Effector memory CD4-positive, alpha-beta T cell (primary cell): ENCODE measurements at places on chromosomes 2 and 18.
A peak's percentile ranks its signal among the peaks of the same experiment; 100 is the strongest.

- no peak for DNase-seq
Measured at GRCh38 chr2:169808221-169808620, 9.6 kb downstream of the SSB start.

DNA sequence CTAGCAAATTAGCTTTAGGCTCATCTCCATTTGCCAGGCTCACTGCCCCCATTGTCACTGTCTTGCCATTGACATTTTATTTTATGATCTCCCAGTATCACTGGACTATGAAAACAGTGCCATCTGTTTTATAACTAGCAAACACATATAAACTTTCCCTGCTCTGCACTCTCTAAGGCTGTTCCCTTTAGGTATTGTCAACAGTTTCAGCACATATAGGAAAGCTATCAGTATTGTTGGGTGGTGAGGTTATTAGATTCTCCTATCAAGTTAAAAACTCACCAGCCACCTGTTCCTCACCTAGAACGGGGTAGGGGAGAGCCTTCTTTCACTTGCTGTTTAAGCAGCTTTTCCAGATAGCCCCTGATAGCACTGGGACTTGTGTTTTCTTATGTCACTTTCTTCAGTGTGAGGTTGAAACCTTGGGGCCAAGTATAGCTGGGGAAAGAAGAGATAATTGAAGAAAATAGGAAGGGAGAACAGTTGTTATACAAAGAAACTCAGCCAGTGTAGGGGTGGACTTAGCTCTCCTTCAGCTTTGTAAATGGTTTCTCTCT is 32.5 kb downstream of the CFLAR start:
- DNase-seq, result no peak

DNA sequence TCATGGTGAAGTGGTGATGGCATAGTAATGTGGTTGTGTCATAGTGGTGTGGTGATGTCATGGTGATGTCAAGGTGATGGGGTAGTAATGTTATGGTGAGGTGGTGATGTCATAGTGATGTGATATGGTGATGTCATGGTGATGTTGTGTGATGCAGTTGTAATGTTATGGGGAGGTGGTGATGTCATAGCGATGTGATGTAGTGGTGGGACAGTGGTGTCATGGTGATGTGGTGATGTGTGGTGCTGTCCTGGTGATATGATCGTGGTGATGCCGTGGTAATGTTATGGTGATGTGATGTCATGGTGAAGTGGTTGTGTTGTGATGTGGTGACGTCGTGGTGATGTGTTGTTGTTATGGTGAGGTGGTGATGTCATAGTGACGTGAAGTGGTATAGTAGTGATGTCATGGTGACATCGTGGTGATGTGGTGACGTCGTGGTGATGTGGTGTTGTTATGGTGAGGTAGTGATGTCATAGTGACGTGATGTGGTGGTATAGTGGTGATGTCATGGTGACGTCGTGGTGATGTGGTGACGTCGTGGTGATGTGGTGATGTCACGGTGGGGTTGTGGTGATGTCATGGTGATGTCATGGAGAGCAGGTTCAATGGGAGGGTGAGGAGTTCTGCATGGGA is 242.7 kb upstream of the MYT1L start:
- DNase-seq, result no peak

- DNase-seq, result no peak
Measured at GRCh38 chr2:158204741-158205165, 103.1 kb downstream of the UPP2 start.

DNA sequence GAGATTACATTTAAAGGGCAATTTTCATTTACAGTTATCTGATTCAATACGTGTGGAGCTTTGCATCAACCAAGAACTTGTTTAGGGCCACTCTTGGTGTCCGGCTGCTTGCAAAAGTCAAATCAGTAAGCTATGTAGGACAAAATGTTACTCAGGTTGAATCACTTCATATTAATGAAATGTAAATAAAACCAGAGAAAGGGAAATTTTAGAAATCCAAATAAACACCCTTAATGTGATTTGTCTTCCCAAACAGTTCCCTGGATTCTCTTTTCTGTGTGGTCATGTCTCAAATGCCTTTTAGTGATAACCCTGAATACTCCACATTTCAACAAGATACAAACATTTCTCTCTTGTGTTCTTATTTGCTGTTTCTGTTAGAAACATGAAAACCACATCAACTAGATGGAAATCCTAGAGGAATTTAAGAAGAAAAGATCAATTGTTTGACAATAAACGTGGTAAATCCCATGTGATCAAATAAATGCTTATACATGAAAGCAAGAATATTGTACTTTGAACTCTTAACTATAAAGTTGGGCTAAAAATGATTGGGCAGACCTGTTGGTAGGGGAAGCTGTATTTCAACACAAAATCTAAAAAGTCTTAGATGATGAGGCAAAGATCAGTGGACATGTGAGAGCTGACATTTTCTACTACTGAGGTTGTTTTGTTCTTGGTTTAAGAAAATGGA is 101.3 kb downstream of the CDC42EP3 start:
- DNase-seq, result no peak

DNA sequence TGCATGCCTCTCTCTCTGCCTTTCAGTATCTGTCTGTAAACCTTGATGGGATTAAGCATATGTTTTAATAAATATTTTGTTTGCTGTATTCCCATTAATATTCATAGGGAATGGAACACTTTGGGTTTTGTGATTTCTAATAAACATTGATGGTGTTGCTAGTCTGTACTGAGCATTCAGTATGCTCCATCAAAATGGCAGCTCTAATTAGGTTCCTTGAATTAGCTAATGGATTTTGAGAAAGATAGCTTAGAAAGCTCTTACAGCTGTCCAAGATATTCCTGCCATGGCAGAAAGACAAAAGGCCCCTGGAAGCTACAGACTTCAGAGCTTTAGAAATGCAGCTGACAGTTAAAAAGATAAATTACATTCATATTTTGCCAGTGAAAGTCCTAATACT is 199.2 kb upstream of the NRP2 start:
- no peak for DNase-seq

GRCh38 chr2:67871686-67872412 is 191.0 kb downstream of the C1D start:
- DNase-seq, result no peak

- no peak for DNase-seq
Measured at GRCh38 chr2:163198007-163198406, 359.4 kb upstream of the KCNH7 start.

GRCh38 chr2:239455436-239456203 is 54.8 kb upstream of the HDAC4 start:
- no peak for DNase-seq

GRCh38 chr18:25921677-25922421 is 168.6 kb downstream of the SS18 start:
- DNase-seq, result no peak

DNA sequence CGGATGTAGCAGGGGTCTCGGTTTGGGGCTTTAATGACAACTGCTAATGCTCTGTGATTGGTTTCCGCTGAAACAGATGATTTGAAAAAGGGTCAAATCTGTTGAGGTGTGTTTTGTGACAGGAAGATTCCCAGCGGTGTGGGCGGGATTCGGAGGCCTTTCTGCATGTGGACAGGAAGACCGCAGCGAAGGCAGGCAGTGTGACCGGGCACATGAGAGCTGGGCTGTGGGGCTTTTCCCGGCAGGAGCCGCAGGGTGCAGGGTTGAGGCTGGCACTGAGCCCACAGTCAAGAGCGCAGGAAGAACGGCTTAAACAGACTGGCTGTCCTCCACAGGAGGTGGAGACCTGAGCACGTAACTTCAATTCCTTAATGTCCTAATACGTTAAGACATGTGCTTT is 180.0 kb upstream of the TPO start:
- no peak for DNase-seq

DNA sequence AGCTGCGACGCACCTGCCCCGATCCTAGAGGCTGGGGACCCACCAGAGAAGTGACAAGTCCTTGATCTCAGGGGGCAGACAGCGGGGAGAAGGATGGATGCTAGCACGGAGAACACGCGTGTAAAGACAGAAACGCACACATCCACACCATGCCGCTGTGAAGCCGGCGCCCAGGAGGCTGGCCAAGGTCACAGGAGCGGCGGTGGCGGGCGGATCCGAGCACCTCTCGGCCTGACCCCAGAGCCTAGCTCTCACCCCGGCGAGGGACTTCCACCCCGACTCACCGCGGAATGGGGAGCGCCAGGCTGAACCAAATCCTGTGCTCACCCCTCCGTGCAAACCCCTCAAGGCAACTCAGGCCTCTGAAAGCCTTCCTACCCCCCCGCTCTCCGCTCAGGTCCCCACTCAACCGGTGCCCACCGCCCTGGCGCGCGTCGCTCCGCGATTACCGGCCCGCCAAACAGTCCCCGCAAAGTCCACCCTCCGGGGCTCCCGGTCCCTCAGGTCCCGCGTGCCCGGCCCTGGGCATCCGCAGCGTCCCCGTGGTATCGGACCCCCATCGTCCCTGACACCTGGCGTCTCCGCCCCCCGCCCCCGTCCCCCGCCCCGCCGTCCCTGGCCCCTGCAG is 460 bp upstream of the LRRFIP1 start:
- DNase-seq, result no peak

DNA sequence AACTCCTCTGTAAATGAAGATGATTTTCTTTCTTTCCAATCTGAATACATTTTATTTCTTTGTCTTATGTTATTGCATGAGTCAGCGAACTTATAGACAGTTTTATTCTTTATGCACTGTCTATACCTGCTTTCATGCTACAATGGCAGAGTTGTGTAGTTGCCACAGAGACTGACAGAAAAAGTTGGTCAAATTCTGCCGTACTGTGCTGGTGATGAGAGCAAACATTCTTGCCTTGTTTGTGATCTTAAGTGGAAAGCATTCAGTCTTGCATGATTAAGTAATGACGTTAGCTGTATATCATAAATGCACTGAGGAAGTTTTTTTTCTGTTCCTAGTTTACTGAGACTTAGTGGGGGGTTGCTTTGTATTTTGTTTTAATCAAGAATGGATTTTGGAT is 32.9 kb downstream of the ZC3H15 start:
- DNase-seq, result no peak

DNA sequence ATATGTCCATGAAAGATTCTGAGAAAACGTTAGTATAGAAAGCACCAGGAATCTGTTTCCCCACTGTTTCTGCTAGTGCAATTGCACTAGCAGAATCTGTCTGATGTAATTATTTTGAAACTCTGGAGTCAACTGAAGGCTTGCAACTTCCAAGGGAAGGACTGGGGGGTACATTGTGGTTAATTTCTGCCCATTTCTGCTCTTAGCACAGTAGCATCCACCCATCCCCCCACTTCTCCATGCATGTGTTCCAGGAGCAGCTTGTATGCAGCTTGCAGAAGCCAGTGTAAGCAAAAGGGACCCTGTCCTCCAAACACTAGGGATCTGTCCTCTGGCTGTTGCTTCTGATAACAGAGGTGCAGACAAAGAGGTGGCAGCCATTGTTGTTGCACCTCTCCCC is 74.4 kb downstream of the CRACDL start:
- no peak for DNase-seq

DNA sequence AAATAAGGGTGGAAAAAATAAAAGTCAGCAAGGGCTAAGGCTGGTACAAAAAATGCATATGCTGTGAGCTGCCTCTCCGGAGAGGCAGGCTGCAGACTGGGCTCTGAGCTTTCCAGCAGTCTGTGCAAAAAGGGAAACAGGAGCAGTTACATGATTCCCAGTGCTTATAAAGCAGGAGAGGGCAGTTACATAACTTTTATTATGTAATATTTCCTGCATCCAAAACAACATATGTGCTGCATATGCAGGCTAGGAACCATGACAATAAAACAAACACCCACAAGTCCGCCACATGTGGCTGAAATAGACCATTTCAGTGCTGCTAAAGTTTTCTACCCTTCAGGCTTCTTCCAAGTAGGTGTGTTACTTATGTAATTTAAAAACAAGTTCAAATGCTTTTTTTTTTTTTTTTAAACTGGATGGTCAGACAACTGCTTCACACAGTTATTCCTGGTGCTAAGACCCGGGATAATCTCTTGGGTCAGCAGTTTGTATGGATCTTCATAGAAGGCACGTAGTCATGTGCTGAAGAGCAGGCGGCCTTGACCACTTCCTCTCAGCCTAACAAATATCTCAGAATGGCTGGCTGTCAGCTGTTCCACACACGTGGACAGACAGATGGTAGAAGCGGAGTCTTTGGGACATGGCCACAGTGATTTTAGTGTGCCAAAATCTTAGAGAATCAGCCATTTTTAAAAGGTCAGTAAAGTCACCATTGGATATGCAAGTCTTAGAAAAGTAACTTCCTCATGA is 43.5 kb downstream of the ARMC9 start:
- DNase-seq, result no peak

GRCh38 chr2:108115868-108116267 is 123.9 kb upstream of the SULT1C3 start:
- DNase-seq, result no peak

DNA sequence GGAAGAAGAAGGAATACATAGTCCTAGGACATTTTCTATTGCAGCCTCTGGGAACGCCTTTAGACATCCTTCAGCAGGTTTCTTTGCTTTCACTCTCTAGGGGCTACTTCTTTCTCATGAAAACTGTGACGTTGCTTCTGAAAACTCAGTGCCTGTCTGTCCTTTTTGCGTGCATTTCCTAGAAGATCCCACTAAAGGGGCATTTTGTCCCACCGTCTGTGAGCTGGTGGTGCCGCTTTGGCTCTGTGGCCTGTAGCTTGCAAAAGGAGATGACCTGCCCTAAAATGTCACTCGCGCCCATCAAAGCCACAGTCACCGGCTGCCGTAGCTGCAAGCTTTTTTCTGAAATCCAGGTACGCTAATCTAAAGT is 579 bp downstream of the STAT4 start:
- DNase-seq, result peak; percentile 15

GRCh38 chr2:6310256-6311215 is 555.2 kb downstream of the CMPK2 start:
- no peak for DNase-seq

DNA sequence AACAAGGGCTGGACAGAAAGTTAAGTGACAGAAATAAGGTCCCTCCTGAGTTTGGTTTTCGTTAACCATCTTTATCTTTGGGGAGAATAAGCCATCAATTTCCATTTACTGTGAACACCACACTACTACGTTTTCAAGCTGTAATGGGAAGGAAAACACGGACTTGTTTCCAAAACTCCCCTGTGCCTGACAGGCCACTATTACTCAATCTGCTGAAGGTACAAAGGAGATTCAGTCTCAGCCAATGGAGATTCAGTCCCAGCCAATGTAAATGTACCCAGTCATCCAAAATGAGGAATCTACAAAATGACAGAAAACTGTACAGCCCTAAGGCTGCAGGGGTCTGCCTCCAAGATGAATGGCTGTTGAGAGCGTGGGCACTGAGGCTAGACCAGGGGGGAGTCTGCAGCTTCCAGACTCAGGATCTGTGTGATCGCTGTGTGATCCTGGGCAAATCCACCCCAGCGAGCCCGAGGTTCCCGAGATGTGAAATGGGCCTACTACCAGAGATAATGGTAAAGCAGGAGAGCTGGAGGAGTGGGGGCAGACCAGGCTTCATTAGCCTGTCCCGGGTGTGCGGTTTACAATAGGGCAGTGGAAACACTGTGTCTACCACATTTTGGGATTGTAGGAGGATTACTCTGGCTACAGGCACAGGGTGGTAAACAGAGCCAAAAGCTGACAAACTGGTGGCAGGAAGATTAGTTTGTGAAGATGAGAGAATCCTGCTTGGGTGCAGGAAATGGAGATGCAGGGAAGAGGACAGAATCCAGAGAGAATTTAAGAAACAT is 284.8 kb downstream of the STK39 start:
- DNase-seq, result no peak
